Activated CD8-positive, alpha-beta memory T cell treated with anti-CD3 and anti-CD28 coated beads, Interleukin-2, amount 50 U/mL, for 48 hours (primary cell): ENCODE measurements at places on chromosomes 12 and 14.
A peak's percentile ranks its signal among the peaks of the same experiment; 100 is the strongest.

DNA sequence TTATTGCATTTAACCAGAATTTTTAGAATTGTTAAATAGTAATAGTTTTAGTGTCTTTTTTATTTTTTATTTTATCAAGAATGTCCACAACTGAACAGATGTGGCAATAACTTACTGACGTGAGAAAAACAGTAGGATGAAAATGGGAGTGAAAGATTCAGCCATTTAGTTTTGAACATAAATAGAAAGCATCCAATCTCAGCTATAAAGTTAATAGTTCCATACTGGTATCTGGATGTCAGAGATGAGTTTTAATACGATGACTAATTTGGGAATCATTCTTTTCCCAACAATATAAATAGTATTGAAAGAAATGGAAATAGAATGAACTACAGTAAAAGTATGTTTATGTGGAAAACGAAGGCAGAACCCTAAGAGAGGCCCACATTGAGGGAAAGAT lies 159.4 kb downstream of the EPS8 start:
- DNase-seq, result no peak

DNA sequence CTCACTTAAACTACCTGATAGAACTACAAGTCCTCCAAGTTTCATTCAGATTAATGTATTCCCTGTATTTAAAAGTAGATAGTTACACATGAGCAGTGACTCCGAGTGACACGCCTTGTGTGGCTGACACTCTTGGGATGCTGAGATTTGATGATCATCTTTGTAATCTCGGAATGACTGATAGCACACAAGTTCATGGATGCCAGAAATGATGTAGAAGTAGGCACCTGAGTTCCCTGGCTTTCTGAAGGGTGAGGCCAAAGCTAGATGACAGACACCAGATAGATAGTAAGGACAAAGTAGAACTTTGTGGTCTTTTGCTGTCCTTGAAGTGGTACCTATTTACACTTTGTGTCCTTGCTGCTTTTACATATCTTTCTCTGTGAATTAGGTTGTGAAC lies 491.2 kb downstream of the PCNX1 start:
- no peak for DNase-seq

DNA sequence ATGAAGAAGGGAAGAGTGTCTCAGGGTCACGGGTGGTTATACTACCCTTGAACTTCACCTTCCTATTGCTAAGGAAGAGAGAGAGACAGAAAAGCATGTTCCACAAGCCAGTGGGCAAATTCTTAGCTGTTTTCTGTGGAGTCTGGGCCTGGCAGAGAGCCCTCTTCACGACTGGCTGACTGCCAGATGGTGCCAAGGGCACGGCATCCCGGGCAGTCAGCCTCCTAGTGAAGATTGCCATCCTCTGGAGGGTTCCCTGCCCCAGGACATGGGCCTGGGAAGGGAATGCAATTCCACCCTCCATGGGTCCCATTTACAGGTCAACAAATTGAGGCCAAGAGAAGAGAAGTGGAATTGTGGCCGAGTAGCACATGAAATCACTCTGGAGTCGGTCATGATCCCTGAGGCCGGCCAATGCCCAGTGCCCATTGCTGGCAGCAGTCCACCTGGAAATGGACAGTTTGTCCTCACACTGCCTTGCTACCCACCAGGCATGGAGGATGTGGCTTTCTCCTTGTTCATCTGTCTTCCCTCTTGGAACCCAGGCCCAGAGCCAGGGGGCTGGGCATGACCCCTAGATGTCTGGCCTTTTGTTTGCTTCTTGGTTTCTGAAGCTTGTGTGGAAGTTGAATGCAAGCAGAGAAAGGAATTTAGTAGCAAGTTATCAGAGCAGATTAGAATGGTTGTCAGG lies 9.9 kb downstream of the TUNAR start:
- DNase-seq, result no peak

- DNase-seq, result no peak
Observed at GRCh38 chr14:100889641-100890040, 13.9 kb downstream of the RTL1 start.

DNA sequence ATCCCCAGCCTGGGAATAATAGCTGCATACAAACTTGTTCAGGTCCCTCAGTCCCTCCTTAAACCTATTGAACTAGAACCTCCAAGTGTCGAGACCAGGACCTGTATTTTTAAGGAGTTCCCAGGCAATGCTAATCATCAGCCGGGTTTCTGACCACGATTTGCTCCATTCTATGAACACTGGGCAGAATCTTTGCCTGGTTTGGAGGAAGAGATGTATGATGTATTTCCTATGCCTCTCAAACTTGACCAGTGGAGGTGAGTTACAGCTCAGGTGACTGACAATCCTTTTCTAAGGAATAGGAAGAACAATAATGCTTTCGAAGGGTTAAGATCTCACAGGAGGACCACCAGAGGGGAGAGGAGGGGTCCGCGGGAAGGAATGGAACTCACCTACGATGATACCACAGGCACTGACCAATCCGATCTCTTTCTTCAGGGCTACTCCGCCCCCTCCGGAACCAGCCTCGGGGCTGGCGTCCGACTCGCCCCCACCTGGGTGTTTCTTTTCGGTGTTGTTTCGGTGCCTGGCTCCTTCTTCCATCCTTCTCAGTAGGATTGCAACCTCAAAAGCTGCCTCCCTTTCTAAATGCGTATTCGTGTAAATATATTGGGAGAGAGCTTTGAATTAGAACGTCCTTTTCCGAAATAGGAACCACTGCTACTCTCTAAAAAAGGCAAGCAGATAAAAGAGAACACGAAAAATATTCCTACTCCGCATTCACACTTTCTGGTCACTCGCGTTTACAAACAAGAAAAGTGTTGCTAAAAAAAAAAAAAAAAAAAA lies 895 bp downstream of the SLC7A8 start:
- peak; percentile 71 for DNase-seq

GRCh38 chr12:115979351-115979750 lies 298.1 kb downstream of the MED13L start:
- no peak for DNase-seq

DNA sequence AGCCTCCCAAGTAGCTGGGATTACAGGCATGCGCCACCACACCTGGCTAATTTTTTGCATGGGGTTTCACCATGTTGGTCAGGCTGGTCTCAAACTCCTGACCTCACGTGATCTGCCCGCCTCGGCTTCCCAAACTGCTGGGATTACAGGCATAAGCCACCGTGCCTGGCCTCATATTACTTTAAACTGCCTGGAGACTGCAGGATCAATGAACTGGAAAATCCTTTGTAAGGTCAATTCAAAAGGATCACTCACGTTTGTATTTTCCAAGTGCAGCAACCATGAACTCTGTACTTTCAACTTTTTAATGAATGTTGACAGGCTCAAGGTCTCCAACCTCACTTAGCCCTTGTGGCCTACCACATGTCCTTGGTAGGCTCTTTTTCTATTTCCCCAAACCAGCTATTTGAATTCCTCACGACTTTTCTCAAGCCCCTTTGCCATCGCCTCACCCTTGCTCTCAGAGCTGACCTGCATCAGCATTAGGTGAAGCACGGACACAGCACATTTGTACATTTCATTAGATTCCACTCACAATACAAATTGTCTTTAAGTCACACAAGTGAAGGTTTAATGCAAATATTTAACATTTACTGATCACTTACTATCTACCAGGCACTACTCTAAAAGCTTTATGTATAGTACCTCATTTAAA lies 42.2 kb upstream of the GCH1 start:
- DNase-seq, result no peak

DNA sequence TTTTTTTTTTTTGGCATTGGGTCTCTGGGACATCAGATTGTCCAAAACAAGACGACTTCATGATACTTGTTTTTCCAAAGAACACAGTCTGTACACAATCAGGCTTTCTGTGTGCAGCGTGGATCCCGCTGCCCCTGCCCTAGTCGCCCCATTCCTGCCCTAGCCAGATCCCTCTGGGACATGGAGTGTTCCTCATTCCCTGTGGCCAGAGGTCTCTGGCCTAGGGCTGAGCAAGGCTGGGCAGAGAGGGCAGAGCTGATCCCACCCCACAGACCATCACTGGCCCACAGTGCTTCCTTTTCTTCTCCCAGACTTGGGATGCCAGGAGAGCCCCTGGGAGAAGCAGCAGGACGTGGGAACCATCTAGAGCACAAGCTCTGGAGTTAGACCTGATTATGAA lies 20.9 kb upstream of the EIF2B2 start:
- peak; percentile 15 for DNase-seq

GRCh38 chr12:43336962-43337555 lies 214.9 kb downstream of the ADAMTS20 start:
- no peak for DNase-seq

- DNase-seq, result no peak
Observed at GRCh38 chr12:4951083-4951482, 41.4 kb downstream of the KCNA1 start.

GRCh38 chr12:9799961-9800360 lies 27.3 kb upstream of the KLRF1 start:
- DNase-seq, result no peak

- no peak for DNase-seq
Observed at GRCh38 chr14:90615517-90616060, 200.6 kb downstream of the TTC7B start.
